ENCODE measurements at places on chromosomes 6 and 20. TPM values are rescaled to one million over a fixed set of nuclear protein-coding genes. Genes with fewer than 3 reads are reported as not detected.

GRCh38 chr6:165735065-165735464 lies 72.0 kb upstream of the PDE10A start:
- no peak for DNase-seq

- no peak for DNase-seq
Measured at GRCh38 chr6:114218437-114219340, 124.1 kb downstream of the HS3ST5 start.

DNA sequence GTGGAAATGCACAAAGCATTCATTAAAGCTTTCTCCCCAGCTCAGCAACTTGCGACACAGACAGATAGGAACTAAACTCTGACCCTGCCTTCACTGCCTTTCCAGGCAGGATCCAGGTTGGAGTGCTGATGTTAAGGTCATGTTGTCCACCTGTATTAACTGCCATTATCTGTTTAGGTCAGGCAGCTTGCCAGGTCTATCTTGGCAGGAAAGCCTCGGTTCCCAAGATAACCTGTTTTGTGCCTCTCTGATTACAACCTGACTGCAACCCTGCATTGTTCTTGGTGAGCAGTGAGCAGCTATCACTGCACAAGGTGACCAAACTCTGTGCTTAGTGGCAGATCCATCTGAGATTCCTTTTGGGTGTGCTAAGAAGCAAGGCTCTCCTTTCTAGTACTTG lies 23.2 kb upstream of the ELOVL2 start:
- no peak for DNase-seq

Gene OLIG3
- total RNA-seq, result not detected

DNA sequence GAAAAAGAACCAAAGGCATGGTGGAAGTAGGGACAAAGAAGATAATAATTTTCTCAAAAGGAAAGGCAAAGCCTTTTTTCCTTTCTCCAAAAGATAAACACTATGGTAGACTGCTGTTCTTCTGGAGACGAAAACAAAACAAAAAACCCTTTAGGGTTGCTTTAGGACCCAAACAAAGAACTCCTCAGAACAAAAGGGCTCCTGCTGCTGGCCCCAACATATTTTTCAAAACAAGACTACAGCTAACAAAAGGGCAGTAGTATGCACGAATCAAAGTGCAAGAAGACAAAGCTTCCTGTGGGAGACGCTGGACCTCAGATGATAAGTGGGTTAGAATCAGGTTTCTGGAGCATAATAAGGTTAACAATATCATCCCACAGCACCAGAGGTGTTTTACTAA lies 15.8 kb downstream of the NCOA5 start:
- DNase-seq, result no peak

GRCh38 chr6:44614396-44614795 lies 226.9 kb downstream of the CDC5L start:
- no peak for DNase-seq

All from Karpas-422 (cell line).